ENCODE measurements at places on chromosomes 7 and 10.
A peak's percentile ranks its signal among the peaks of the same experiment; 100 is the strongest.

DNA sequence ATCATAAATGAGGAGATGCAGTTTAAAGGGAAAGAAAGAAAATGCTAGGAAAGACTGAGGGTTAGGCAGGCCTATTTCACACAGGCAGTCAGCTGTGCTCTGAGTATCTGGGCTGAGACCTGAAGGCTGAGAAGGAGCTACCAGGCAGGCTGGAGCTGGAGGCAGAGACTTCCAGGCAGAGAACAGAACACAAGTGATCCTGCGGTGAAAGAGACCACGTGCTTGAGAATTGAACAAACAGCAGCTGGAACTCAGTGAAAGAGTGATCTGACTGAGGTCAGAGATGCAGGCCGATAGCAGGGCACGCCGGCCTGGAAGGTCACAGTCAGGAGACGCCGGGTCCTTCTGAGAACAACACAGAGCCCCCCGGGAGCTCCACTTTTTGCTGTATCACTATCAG lies 147.8 kb downstream of the ADAM12 start:
- no peak for DNase-seq

- DNase-seq, result peak; percentile 81
These were observed at the start of gene LRRTM3 for GRCh38 chr10:66925896-66926715. LRRTM3 (plus strand) TSS chr10:66926036.

DNA sequence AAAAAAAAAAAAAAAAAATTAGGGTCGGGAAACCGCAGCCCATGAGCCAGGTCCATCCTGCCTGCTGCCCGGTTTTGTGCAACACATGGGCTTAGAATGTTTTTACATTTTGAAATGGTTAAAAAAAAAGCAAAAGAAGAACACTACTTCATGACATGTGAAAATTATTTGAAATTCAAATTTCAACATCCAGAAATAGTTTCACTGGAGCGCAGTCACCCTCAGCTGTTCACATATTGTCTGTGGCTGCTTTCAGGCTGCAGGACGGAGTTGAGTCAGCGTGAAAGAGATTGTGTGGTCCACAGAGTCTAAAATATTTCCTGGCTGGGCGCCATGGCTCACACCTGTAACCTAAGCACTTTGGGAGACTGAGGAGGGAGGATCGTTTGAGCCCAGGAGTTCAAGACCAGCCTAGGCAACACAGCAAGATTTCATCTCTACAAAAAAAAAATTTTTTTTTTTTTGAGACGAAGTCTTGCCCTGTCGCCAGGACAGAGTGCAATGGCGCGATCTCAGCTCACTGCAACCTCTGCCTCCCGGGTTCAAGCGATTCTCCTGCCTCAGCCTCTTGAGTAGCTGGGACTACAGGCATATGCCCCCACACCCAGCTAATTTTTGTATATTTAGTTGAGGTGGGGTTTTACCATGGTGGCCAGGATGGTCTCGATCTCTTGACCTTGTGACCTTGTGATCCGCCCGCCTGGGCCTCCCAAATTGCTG lies 63.9 kb upstream of the ECHDC3 start:
- DNase-seq, result peak; percentile 98

- DNase-seq, result no peak
These were observed 258.9 kb upstream of the NPY start for GRCh38 chr7:24025094-24025493.

GRCh38 chr10:30671026-30671616 lies 41.6 kb upstream of the LYZL2 start:
- DNase-seq, result peak; percentile 58

- no peak for DNase-seq
These were observed 1.7 kb downstream of the AKR1B1 start for GRCh38 chr7:134457210-134457609.

GRCh38 chr10:22556774-22557173 lies 157.6 kb downstream of the PIP4K2A start:
- DNase-seq, result no peak

GRCh38 chr10:44008270-44008916 lies 359.7 kb upstream of the ZNF32 start:
- peak; percentile 8 for DNase-seq

- DNase-seq, result no peak
These were observed 9.5 kb downstream of the SLIT1 start for GRCh38 chr10:97176226-97176625.

GRCh38 chr10:93281367-93281720 lies 200.8 kb downstream of the MYOF start:
- no peak for DNase-seq

DNA sequence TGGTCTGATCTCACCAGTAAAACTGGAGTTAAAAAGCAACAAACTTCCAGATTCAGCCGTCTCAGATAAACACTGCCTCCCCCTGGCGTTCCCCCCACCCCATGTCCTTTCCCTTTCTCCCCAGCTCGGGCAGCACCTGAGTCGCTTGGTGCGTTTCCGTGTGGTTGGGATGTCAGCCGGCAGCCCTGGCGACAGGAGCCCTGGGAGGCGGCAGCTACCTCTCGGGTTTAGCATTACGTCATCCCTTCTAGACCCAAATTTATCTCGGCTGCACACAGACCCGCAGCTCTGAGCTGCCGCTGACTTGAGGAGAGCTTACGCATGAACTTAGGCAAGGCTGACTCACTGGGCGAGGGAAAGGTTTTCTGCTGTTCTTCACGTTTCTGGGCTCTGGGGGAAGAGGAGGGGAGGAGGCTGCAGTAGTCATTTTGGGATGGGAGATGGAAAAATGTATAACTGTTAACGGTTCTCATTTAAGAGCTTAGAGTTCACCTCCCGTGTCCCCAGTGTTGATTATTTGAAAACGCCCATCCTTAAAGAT lies 14.4 kb downstream of the MXI1 start:
- peak; percentile 76 for DNase-seq

Measured in RPMI8226 (cell line).